ENCODE measurements at places on chromosomes 4 and X.
A peak's percentile ranks its signal among the peaks of the same experiment; 100 is the strongest.

DNA sequence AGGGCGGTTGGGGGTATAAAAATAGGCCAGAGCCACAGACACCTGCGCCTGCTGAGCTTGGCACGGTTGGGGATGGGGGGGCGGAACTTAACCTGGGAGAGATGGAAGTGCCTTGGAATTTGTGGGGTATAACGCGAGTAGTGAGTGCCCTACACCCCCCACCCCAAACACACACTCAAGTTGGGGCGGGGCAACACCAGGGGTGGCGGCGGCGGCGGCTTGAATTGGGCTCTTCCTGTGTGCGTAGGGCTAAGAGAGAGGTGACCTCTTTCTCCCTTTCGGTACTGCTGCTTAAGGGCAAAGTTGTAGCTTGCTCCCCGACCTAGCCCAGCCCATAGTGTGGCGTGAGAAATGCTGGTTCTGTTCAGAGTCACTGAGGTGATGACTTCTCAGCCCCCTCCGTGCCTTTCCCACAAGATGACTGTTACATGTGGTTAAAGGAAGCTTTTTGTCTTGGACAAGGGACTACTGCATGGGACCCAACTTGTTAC, 839 bp downstream of the STK26 start:
- DNase-seq: no peak

DNA sequence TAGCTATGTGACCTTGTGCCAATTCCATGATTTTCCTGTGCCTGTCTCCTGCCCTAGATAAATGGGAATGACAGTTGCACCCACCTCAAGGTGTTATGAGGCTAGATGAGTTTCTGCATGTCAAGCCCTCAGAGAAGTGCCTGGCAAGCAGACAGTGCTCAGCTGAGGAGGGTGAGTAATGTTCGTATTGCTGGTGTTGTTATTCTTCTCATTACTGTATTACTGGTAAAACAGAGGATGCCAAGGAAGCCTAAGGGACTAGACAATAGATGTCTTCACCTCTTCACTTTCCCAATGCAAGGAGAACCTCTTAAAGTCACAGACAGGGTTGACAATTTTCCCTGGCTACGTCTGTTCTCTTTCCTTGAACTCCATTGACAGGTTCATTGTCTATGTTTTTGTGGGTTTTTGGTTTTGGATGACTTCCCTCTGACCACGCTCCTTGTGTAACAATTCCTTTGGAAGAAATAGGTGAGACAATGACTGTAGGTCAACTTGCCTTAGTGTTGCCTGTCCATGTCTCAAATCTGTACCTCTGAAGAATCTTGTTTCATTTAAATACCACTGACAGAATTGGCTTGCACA, 19.2 kb downstream of the ETDC start:
- no peak for DNase-seq

DNA sequence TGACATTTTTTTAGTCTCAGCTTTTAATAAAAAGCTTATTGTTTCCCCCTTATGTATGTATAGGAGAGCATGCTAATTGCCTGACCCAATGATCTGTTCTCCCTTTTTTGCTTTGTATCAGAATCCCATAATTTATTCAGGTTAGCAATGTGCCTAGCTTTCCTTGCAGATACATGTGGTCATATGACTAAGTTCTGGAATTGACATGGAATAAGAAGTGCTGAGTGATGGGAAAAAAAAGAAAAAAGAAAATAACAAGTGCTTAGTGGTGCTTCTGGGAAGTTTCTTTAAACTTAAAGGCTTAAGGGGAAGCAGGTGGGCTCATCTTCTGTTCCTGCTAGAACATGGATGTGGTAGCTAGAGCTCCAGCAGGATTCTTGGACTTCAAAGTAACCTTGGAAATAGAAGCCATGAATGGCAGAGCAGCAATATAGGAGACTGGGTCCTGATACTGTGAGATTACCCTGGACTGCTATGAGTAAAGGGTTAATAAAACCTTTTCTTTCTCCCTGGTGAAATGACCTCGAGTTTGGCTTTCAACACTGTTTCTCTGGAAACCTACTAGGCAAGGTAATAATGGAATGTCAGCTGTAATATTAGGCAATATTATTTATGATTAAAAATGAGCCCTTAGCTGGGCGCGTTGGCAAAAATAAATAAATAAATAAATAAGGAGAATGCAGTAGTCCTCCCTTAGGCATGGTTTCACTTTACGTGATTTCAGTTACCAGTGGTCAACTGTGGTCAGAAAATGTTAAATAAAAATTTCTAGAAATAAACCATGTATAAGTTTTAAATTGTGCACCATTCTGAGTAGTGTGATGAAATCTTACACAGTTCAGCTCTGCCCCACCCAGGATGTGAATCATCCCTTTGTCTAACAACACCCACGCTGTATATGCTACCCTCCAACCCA, 16.7 kb upstream of the RBM41 start:
- DNase-seq: no peak

DNA sequence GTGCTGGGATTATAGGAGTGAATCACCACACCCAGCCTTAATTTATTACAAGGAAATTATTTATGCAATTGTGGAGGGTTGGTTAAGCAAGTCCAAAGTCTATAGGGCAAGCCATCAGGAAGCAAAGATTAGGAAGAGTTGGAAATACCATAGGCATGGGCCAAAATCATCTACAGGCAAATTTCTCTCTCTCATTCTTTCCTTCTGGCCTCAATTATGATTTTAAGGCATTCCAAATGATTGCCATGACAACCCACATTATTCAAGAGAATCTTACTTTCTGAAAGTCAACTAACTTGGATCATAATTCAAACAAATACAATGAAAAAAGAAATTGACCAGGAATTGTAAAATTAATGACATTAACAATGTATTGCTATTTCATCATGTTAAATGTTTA, 400.8 kb downstream of the GPM6A start:
- DNase-seq: no peak

- peak; percentile 55 for DNase-seq
These were observed 984.9 kb upstream of the INTU start for GRCh38 chr4:126647756-126648397.
